ENCODE measurements at places on chromosomes 11 and 22.
A peak's percentile ranks its signal among the peaks of the same experiment; 100 is the strongest.

GRCh38 chr22:30481711-30482110 is 9.9 kb upstream of the SEC14L3 start:
- DNase-seq, result no peak

GRCh38 chr11:1916132-1916985 is 3.1 kb upstream of the TNNT3 start:
- no peak for DNase-seq

GRCh38 chr11:104967534-104968354 is 630 bp downstream of the CASP4 start:
- no peak for DNase-seq

DNA sequence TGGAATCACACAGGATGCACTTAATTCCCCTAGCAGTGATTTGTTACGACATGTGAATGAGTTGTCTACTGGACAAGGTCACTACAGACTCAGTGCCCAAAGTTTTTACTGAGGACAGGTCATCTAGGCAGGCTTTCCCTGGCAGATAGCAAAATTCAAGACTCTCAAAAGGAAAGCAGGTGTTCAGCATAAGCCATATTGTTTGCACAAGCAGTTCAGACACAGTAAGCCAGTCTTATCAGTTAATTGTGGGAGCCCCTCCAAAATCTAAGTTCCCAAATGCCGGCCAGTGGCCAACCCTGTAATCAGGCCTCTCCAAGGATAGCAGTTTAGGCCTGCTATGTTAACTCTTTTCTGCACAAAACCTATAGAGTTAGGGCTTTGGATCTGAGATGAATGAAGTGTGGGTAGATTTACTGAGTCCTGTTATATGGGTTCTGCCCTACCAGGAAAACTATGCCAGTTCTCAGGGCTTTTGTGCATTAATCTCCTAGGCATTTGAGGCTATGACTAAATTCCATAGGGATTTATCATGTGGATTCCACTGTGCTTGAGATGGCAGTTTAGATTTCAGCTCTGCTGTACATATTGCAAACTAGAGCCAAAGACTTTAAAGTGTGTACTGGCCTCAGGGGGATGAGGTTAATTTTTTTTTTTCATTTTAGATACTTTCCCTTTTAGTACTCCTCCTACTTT is 4.8 kb upstream of the ARHGEF12 start:
- no peak for DNase-seq

DNA sequence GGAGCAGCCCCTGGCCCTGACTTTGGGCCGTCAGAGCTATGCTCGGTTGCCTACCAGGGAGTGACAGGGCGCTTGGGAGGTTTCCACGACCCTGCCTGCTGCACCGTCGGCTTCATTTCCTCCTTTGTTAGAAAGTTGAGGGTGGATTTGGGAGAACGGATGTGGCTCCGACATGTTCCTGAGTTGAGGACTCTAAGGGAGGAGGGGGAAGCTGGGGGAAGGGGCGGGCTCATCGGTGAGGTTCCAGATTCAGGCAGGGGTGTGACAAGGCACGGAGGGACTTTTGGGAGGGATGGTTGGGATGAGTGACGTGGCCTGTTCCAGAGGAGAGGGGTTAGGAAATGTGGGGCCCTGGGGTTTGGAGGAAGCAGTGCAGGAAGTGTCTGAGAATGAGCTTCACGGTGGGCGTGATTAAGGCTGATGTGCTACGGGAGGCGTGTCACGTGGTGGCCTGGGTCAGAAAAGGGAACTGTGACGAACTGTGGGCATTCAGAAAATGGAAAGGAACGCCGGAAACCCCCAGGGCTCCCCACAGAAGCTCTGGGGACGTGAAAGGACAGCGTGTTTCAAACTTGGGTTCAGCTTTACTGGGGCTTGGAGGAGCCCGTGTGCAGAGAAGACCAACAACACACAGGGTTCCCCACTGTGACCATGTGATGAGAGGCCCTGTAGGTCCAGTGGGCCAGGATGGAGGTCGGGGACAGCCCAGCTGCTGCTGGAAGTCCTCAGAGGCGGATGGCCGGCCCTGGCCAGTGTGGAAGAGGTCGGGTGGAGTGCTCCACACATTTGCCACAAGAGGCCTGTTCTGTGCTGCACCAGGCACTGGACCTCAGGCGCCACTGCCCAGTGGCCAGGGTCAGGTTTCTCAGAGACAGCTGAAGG is 2.8 kb downstream of the PARVB start:
- peak; percentile 40 for DNase-seq

DNA sequence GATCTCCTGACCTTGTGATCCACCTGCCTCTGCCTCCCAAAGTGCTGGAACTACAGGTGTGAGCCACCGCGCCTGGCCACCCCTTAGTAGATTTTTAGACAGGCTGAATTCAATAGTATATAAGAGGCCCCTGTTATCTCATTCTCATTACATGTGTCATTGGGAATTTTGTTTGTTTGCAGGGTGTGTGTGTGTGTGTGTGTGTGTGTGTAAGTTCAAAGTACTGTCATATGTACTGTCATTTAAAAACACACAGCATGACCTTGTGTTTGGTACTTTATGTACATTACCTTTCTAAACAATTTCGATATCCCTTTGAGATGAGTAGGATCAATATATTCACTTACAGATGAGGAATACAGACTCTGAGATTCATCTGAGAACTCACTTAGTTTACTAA is 118.7 kb upstream of the TTC12 start:
- DNase-seq, result no peak

GRCh38 chr22:31346733-31347250 is 646 bp upstream of the PATZ1 start:
- peak; percentile 39 for DNase-seq

DNA sequence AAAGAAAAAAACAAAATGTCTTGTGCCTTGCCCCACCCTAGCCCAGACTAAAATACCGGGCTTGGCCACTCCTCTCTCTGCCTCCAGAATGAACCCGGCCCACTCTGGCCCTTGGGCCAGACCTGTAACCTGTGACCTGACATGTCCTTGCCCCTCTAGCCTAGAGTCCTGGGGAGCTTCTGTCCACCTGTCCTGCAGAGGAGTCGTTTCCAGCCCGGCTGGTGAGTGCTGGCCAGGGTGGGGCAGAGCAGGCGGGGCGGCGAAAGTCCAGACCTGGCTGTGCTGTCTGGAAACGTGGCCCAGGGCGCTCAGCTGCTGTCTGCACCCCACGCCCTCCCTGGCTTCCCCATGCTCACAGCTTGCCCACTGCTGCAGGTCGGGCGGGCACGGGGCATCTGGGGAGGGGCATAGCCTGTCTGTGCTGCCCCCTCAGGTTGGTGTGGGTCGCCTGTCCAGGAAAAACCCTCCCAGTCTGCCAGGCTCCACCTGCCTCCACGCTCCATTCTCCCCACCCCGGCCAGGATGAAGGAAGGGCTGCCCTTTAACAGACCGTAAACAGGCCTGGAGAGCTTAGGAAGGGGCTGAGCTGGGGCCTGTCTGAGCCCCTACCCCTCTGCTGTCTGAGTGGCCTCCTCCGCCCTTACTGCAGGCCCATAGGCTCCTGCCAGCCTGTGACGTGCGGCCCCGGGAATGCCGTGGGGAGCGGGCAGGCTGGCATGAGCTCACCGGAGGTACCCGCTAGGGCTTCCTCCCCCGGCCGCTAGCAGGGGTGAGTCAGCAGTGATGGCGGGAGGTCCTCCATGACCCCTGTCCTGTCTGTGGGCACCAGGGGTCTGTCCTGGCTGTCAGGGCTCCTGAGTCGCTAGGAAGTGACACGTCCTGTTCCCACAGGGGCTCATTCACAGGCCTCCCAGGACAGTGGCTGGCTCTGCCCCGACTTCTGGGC is 1.9 kb downstream of the CD151 start:
- DNase-seq, result no peak

DNA sequence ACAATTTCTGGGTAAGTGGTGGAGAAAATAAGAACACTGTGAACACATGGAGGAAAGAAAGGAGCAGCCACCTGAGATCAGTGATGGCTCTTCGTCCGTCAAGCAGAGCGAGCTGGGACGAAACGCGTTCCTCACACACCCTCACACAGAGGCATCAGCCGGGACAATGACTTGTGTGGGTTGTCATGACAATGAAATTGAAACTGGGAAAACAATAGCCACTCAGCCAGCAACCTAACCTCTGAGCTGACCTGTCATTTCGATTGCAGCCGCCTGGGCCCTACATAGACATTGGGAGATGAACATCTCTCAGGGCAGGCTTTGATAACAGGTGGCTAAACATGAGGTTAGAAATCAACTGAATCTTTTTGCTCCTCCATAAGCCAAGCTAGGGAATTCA is 51.3 kb downstream of the TRIM29 start:
- DNase-seq, result no peak

GRCh38 chr11:12393691-12394090 is 16.3 kb downstream of the PARVA start:
- DNase-seq, result no peak

- no peak for DNase-seq
These were observed 387.8 kb downstream of the SOX6 start for GRCh38 chr11:15968461-15969130.

DNA sequence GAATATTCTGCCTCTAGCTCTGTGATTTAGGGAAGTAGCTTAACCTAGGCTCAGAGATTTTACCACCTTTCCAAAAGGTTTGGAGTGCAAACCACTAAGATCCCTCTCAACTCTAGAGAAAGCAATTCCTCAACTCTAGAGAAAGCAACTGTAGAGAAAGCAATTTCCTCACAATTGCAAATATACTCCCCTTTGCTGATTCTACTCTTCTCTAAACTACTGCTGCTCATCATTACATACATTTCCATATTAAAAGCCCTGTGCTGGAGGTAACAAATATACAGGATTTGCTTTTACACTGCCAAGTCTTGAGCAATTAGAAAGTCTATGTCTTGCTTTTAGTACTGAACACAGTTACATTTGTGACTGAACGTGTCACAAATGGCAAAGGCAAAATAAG is 48.2 kb downstream of the ALG9 start:
- no peak for DNase-seq

DNA sequence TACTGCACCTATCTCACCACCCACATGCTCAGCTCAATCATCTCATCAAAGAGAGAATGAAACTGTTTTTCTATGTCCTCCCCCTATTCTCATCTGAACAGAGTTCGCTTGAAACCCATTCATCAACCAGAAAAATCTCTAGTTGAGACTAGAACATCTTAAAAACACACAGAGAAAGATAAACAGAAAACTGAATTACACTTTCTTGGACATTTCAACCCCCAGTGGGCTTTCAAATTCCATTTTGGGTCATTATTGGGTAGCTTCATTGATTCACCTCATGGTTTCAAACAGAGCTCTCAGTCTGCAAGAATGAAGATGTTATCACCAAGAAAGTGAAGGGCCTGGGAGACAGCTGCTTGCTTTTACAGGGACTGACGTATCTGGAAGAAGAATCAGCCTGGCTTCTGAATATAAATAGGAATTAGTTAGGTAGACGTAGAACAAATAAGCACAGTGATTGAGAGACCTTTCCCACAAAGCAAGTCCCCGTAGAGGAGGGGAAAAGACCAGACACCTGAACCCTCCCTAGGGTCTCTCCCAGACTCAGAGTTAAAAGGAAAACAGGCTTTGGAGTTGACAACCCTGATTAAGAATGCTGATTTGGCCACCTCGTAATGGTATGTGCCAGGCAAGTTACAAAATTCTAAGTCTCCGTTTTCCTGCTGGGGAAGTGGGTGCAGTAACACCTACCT is 155.7 kb downstream of the BBOX1 start:
- no peak for DNase-seq

- DNase-seq, result no peak
These were observed 390 bp upstream of the HTATIP2 start for GRCh38 chr11:20363149-20363499.

DNA sequence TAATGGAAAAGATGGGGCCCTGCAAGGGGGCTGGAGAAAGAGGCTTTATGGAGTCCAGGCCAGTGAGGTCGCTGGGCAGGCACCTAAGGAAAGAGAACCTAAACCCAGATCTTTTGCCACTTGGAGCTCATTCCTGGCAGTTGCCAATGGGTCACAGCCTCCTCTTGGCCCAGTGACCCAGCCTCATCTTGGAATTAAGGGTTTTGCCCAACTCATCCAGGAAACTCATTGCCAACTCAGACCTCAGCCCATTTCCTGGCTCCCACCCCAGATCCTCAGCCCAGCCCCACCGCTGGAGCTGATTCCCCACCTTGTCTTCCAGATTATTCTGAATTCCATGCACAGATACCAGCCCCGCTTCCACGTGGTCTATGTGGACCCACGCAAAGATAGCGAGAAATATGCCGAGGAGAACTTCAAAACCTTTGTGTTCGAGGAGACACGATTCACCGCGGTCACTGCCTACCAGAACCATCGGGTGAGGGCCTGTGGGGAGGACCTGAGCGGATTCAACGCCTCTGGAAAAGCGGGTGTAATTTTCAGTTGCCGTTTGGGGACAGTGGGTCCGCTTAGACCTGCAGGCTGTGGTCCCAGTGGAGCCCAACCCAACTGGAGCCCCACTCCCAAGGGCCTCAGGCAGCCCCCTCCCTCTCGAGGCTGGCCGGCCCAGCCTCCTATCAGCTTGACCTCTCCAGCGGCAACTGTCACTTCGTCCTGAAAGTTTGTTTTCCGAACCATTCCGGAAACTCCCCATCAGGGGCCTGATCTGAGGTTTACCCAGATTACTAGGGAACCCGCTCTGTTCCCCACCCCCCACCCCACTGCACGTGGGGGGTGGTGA is 4.3 kb downstream of the TBX1 start:
- no peak for DNase-seq

- no peak for DNase-seq
These were observed 7.7 kb downstream of the SLC25A18 start for GRCh38 chr22:17570851-17571631.

GRCh38 chr11:132982772-132983640 is 549.3 kb downstream of the OPCML start:
- DNase-seq, result no peak

DNA sequence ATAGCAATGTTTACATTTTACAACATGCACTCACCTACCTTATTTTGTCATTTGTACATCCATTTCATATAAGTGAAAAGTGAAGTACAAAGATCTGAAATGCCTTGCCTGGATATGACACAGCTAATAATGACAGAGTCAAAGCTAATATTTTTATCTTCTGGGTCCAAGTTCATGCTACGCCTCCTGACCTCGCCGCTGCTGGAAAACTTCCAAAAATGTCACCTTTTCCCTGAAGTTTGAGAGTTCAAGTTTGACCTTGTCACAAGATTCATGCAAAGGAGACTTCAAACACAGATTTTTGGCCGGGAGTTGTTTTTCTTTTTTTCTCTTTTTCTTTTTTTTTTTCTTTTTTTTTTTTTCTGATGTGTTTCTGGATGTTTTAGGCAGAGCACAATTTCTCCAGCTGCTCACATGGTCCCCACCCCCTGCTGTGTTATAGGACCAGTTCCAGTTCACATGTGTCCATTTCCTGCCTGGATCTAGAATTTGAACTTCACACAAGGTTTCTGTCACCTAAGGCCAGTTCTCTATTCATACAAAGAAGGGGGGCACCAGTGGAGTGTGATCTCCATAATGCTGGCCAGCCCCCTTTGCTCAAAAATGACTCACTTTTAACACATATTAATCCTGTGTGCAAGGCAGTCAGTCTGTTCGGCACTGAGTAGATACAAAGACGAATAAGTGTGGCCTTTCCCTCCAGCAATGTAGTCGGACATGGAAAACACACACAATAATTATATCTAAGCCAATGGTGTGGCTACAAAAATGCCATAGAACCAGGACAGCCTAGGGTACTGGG is 546.8 kb downstream of the BUD13 start:
- DNase-seq, result no peak

Measured in activated T-helper 1 cell treated with Interleukin-2 at 50 U/mL for 16 hours (primary cell).